Activated T-helper 1 cell treated with anti-CD3 and anti-CD28 coated beads, Interleukin-2, amount 50 U/mL, for 16 hours (primary cell): ENCODE measurements at places on chromosomes 16 and 17.

GRCh38 chr16:50245417-50246298 is 20.7 kb upstream of the ADCY7 start:
- peak; percentile 39 for DNase-seq

DNA sequence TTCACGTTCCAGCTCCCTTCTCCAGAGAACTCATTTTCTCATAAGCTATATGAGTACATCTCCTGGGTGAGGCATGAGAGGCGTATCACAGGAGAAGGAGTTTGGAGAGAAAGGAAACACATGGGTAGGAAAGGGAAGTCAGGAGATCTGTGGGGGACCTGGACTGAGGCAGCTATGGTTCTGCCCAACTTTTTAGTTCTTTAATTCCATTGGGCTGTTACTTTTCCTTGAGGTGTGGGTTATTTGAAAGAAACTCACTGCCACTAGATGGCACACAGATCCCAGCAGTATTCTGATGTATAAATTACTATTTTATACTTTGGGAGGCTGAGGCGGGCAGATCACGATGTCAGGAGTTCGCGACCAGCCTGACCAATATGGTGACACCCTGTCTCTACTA is 63.6 kb downstream of the NUP93 start:
- no peak for DNase-seq

GRCh38 chr16:2953706-2954627 is 10.1 kb upstream of the KREMEN2 start:
- DNase-seq = no peak

DNA sequence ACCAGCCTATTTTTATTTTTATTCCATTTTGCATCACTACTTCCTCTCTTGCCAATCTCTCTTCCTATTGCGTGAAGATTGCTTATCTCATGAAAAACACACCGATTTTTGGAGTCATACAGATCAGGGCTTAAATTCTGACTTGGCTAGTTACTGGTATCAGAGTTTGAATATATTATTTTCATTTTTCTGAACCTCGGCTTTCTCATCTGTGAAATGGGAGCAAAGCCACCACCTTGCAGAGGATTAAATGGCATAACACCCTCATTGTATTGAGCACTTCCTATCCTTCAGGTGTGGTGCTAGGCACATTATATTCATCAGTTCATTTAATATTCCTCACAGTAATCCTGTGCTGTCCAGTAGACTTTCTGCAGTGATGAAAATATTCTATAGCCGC is 208.8 kb downstream of the HAPSTR1 start:
- no peak for DNase-seq

DNA sequence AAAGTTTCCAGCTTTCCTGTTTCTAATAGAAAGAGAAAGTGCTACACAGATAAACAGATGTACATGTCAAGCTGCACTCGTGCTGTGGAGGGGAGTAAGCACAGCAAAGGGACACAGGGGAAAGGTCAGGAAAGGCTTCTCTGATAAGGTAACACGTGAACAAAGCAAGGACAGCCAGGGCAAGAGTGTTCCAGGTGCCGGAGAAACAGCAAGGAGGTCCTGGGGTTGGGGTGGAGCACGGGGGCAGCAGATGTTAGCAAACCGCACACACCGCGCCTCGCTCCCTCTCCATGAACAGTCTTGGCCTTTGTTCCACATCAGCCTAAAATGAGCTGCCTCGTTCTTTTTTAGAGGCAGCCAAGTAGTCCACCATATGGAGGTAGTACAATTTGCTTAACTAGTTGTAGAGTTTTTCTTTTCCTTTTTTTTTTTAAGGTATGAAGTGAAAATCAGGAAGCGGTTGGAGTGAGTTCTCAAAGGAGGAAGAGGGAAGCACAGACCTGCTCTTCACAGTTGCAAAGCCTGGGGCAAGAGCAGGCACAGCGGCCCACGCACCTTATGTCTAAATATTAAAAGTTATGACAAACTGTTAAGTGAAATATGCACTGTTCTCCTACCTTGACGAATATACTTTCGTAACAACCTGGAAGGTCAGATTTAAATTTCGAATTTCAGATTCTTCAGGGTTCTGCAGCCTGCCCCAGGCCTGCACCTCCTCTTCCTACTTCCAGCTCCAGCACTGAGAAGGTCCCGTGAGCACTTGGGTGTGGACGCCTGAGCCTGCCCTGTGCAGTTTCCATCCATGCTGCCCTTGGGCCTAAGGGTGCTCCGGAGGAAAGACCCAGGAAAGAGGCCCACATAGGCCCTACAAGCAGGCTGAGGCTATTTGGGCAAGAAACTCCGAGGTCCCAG is 41.5 kb upstream of the RPH3AL start:
- no peak for DNase-seq

DNA sequence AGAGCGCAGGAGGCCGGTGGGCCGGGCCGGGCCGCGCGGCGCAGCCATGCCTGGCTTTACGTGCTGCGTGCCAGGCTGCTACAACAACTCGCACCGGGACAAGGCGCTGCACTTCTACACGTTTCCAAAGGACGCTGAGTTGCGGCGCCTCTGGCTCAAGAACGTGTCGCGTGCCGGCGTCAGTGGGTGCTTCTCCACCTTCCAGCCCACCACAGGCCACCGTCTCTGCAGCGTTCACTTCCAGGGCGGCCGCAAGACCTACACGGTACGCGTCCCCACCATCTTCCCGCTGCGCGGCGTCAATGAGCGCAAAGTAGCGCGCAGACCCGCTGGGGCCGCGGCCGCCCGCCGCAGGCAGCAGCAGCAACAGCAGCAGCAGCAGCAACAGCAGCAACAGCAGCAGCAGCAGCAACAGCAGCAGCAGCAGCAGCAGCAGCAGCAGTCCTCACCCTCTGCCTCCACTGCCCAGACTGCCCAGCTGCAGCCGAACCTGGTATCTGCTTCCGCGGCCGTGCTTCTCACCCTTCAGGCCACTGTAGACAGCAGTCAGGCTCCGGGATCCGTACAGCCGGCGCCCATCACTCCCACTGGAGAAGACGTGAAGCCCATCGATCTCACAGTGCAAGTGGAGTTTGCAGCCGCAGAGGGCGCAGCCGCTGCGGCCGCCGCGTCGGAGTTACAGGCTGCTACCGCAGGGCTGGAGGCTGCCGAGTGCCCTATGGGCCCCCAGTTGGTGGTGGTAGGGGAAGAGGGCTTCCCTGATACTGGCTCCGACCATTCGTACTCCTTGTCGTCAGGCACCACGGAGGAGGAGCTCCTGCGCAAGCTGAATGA is 606 bp downstream of the THAP11 start:
- DNase-seq = peak; percentile 44

- no peak for DNase-seq
Observed at GRCh38 chr16:19410435-19411171, 7.1 kb upstream of the TMC5 start.

GRCh38 chr16:79623062-79623461 is 22.5 kb upstream of the MAF start:
- no peak for DNase-seq

DNA sequence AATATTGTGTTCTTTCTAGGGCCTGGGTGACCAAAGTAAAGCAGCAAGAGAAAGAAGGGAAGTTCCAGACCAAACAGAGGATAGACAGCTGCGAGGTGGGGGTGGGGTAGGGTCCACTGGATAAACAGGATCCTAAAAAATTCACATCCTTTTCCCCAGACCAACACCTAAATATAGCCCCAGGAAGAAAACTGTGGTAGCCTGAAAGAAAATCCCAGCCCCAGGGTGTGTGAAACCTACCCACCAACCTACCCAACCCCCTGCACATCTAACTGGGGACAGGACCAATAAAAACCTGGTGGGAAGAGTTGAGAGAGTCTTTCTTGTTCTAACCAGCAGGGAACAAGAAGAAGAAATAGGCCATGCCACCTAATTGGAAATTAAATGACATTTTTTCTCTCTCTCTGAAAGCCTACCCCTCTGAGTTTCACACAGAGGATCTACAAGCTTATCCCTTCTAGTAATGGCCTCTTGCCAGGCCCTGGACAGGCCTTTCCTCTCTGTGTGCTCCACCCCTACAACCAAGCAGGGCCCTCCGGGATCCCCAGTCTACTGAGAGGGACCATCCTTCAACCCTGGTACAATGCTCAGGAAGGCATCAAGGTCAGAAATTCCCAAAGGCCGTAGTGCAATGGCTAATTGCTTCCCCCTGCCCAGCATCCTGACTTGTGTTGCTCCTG is 12.0 kb downstream of the MYO18A start:
- no peak for DNase-seq

GRCh38 chr16:31477220-31478216 is 5.4 kb upstream of the SLC5A2 start:
- no peak for DNase-seq

- DNase-seq = peak; percentile 31
Observed at GRCh38 chr16:29745121-29745852, 503 bp downstream of the C16orf54 start.

- no peak for DNase-seq
Observed at GRCh38 chr17:8056976-8057625, 18.2 kb downstream of the ALOX15B start.

DNA sequence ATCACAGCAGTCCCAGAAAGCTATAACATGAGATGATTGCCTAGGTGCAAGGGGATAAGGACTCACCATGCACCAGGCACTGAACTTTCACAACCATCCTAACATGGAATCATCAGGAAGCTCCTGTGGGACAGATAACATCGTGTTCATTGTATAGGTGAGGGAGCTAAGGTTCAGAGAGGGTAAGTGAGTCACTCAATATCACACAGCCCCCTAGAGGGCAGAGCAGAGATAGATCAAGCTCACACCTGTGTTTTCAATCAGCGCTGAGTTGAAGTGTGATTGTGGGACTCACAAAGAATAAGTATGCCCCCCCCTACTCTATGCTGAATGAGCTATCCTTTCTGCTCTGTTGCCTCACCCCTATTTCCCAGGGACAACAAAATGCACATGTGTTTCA is 377.7 kb upstream of the ERCC4 start:
- no peak for DNase-seq

DNA sequence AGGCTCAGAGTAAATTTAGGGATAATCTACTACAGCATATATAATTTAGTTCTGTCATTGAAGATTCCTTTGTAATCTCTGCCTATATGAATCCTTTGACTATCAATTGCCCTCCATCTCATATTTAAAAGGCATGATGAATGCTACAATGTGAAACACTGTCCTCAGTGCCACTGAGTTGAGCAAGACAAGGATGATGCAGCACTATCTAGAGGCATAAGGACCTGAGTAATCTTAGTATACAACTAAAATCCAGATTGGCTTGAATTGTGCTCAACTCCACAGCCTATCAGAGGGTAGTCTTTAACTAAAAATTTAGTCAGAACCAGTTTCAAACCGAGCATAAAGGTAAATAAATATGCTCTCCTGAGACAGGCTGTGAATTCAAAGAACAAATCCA is 11.6 kb upstream of the STRADA start:
- DNase-seq = no peak

GRCh38 chr16:89506791-89507191 is 1.4 kb upstream of the SPG7 start:
- DNase-seq = no peak

GRCh38 chr16:70700101-70701020 is 14.5 kb upstream of the MTSS2 start:
- DNase-seq = no peak

- DNase-seq = peak; percentile 56
Observed at GRCh38 chr17:17663160-17664063, 17.8 kb upstream of the RAI1 start.

DNA sequence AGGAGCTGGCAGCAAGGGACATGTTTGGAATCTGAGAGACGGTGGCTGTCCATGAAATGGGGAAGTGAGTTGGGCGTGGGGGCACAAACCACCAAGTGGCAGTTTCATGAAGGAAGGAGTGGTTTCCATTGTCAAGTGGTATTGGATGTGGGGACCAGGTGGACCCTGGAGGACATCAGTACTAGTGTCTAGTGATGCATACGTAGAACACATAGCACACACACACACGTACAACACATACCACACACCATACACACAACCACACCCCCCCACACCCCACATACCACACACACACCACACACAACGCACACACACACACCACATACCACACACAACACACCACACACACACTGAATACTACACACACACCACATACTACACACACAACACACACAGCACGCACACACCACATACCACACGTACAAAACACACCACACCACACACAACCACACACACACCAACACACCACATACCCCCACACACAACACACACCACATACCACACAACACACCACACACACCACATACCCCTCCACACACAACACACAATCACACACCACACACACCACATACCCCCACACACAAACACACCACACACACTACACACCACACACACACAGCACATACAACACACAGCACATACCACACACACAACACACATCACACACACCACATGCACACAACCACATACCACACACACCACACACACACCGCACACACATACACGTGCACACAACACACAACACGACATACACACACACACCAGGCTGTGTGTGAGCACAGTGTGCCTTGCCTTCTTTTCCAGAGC is 41.1 kb upstream of the GSE1 start:
- DNase-seq = no peak

- DNase-seq = no peak
Observed at GRCh38 chr17:2436316-2436905, 35.6 kb upstream of the MNT start.
